CD4-positive, alpha-beta T cell treated with Interleukin-21 for 1 hour (primary cell): ENCODE measurements at places on chromosomes 1 and 21.

DNA sequence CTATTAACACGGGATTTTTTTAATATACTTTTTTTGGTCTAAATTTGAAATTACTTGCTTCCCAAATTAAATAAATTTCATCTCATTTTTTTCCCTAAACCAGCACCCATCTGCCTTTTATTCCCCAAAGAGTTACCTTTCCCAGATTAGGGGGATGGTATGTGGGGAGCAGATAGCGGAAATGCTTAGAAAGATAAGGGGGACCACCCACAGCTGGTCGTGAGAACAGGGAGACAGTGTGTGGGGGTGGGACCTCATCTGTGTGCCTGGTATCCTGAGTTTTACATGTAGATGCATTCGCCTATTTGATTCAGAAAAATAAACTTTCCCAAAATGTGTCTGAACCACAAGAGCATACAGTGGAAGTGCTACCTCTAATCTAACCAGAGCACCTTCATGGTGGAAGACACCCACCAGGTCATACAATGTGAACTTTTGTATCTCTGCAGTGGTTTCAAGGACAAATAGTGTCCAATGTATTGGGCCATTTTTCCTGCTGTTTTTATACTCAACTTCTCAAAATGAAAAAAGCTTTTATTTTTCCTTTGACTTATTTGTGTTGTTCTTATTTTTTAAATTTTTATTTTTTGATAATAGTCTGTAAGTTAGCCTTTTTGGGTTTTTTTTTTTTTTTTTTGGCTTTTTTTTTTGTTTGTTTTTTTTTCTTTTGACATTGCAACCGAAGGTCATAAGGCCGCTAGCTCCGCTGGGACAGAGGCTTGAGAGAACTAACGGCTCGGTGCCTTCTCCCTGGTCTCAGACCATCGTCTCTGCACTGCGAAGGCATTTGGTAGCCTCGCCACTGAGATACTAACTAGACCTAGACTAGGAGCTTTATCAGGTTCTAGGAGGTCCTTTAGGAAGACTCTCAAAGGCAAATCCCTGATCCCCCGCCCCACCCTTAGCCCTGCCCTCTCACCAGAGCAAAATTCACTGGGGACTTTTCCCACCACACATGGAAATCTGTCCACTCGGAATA, 263.2 kb downstream of the TM2D1 start:
- no peak for DNase-seq

DNA sequence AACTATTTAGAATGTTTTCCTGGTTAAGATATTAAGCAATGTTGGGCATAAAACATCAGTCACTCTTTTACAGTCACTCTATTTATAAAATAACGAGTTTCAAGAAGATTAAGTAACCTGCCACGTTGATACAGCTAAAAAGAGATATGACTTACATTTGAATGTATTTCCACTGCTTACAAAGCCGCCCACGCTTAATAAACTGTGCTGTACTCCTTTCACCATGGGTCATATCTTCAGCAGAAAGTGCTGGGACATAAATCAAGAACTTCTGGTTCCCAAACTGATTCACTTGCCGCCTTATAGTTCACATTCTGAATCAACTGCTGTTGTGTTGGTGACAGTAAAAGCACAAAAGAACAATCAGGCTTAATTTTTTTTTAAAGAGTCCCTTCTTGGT, 666.7 kb downstream of the NCAM2 start:
- DNase-seq, result no peak

- DNase-seq, result peak; percentile 76
Observed at GRCh38 chr1:206663832-206664652, 20.7 kb upstream of the MAPKAPK2 start.

DNA sequence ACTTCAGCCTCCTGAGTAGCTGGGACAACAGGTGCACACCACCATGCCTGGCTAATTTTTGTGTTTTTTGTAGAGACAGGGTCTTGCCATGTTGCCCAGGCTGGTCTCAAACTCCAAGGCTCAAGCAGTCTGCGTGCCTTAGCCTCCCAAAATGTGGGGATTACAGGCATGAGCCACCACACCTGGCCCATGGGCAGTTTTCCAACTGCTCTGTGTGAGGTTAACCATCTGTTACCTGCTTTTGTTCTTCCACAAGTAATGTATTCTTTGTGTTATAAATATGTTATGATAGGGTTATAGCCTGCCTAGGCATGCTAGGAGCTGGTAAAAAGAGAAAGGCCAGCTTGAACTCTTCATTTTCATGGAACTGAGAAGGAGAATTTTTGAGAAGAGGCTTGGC, 30.7 kb downstream of the TUFT1 start:
- no peak for DNase-seq

GRCh38 chr1:203776636-203777035, 11.7 kb downstream of the LAX1 start:
- no peak for DNase-seq

- DNase-seq, result no peak
Observed at GRCh38 chr21:31667639-31668038, 8.1 kb downstream of the SOD1 start.

DNA sequence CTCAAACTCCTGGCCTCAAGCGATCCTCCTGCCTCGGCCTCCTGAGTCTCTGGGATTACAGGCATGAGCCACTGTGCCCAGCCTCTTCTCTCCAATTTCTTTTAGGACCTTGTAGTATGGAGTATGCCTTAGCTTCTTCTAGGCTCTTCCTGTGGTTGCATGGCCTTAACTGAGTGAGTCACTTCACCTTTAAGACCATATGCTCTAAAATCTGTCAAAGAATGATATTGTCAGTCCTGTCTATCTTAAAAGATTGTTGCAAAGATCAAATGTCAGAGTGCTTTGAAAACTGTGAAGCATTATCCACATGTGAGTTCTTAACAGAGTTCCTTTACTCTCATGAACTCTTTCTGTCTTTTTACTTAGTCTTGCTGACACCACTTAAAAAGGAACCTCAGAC, 37.2 kb downstream of the ATP2B4 start:
- no peak for DNase-seq

DNA sequence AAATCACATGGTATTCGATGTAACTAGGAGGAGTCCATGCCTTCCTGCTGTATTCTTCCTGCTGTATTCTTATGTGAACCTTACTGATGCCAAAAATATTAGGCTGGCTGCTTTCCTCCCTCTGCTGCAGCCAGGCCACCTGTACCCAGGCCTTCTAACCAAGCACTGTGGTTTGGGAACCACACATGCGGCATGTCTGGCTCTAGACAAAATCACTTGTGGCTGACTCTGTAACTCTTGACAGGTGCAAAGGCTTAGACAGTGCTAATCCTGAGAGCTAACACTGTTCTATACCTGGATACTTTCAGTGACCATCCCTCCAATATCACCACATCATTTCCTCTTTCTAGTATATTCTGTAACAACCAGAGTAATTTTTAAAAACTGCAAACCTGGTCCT, 67.7 kb downstream of the PCP4 start:
- no peak for DNase-seq

- no peak for DNase-seq
Observed at GRCh38 chr21:16162953-16163352, 433.2 kb downstream of the USP25 start.

GRCh38 chr21:33391656-33392055, 11.6 kb upstream of the IFNGR2 start:
- DNase-seq, result no peak

DNA sequence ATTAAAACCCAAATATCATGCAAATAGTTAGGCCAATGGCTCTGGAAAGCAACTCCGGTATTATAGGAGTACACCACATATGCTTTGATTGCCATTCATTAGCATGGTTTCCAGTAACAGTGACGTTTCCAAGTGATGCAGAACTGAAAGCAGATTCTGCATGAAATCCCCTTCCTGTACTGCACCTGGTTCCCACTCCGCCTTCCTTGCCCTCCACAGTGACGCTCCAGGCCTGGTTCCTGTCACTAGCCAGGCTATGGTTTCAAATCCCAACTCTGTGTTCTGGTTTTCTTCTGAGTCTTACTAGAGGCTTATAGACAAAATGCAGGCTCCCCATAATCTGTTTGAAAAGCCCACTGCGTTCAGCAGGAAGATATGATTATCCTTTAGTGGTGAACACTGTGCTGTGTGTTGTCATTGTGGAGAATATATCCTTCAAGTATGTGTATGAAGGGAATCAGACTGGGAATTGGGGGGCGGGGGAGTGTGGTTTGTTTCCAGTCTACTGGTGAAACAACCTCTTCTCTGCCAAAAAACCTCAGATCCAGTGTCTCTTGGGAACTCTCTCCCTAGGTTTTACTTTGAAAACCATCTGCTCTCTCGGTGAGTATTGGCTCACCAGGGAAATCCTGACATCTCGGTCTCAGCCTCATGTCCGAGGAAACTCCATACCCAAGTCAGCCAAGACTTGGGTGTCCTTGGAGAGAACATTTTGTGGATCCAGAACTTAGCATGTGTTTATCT, 78.7 kb downstream of the TYW3 start:
- DNase-seq, result no peak

- no peak for DNase-seq
Observed at GRCh38 chr1:208187499-208188041, 56.6 kb downstream of the PLXNA2 start.

GRCh38 chr1:21437341-21437640, 2.6 kb upstream of the NBPF3 start:
- DNase-seq, result no peak

GRCh38 chr1:235865565-235866204, 1.0 kb downstream of the LYST start:
- DNase-seq, result no peak

GRCh38 chr1:50959303-50959912, 659 bp downstream of the FAF1 start:
- peak; percentile 7 for DNase-seq

DNA sequence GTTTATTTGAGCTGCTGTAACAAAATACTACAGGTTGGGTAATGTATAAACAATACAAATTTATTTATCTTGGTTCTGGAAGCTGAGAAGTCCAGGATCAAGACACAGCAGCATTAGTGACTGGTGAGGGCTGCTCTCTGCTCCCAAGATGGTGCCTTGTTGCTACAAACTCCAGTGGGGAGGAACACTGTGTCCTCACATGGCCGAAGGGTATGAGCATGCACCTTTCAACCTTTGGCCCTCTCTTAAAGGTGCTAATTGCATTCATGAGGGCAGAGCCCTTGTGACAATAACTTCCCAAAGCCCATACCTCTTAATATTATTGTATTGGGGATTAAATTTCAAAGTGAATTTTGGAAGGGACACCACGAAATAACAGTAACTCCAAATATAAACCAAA, 55.3 kb upstream of the ATP1B1 start:
- DNase-seq, result no peak

GRCh38 chr1:6470132-6471085, 4.4 kb upstream of the TNFRSF25 start:
- DNase-seq, result no peak

DNA sequence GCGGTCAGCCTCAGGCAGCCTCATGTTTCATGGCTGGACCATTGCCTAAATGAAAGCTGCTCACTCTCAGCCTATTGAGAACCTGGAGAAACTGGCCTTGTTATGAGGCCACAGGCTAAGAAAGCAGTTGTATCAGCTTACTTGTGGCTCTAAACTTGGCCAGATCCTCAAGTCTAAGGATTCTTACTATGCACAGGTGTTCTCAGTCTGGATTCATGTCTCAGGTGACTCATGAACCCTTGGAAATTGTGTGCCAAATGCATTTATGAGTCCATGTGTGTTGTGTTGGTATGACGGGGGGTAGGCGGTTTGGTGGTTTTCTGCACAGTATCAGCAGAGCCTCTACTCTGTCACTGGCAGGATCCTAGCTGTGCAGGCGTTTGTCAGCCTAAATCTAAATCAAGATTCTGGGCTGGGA, 90.4 kb downstream of the ROR1 start:
- no peak for DNase-seq

DNA sequence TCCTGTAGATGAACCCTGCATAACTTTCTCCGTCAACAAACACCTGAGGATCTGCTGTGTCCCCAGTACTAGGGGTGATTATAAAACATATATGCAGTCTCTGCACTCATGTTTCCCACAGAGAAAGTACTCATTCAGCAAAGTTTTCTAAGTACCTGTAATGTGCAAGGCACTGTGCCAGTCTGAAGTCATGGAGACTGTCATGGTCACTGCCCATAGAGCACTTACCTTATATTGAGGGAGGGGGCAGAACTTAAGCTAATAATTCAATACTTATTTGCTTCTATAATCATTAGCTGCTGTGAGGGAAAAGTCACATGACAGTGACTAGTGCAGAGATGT, 41.2 kb downstream of the MAP3K21 start:
- no peak for DNase-seq
